Dermis microvascular lymphatic vessel endothelial cell (primary cell): ENCODE measurements at places on chromosomes 12 and 14. TPM values are rescaled to one million over a fixed set of nuclear protein-coding genes. Genes with fewer than 3 reads are reported as not detected.

Gene IL26
- total RNA-seq = not detected in 2 replicates

Gene TTC5
- total RNA-seq = 14.4 and 15.8 TPM in 2 replicates

Gene ENDOU
- under 0.01 TPM in 2 replicates for total RNA-seq

Gene SERPINA6
- not detected in 2 replicates for total RNA-seq

Gene DEGS2
- 0.13 and 0.26 TPM in 2 replicates for total RNA-seq

Gene TRIM9
- total RNA-seq = under 0.01 TPM in 1 of 2 replicates, not detected in the other

Gene NFE2
- not detected in 2 replicates for total RNA-seq

Gene CPM
- total RNA-seq = 0.64 and 1.0 TPM in 2 replicates

Gene UBR7
- 38.7 and 49.9 TPM in 2 replicates for total RNA-seq

Gene SLC7A8
- total RNA-seq = 0.13 and 1.0 TPM in 2 replicates

Gene EAPP
- total RNA-seq = 34.4 and 37.7 TPM in 2 replicates

Gene OR4Q3
- not detected in 2 replicates for total RNA-seq
